ENCODE measurements at places on chromosomes 13 and 19.

- DNase-seq: no peak
Observed at GRCh38 chr13:44273991-44274770, 99.4 kb upstream of the SERP2 start.

GRCh38 chr13:24166561-24166960, 6.0 kb downstream of the SPATA13 start:
- no peak for DNase-seq

DNA sequence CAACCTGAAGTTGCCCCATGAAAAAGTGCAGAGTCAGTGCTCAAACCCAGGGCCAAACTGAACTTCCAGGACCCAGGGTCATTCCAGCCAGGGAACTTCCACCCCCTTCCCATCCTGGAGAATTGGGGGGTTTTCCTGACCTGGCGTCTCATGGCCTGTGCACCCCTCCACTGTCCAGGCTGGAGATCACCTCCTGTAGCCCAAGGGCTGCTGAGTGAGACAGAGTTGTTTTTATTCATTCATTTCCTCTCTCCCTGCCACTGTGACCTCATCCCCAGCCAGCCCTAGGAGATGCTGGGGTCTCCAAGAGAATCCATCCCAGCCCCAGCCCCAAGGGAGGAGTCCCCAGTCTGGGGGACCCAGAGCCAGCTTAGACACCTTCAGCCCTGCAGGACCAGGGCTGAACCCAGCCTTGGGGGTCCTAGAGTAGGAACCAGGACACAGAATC, 4.2 kb downstream of the FCHO1 start:
- no peak for DNase-seq

GRCh38 chr13:58879114-58879513, 1247.6 kb downstream of the PCDH17 start:
- no peak for DNase-seq

- DNase-seq: no peak
Observed at GRCh38 chr13:110450941-110451730, 110.4 kb downstream of the RAB20 start.

DNA sequence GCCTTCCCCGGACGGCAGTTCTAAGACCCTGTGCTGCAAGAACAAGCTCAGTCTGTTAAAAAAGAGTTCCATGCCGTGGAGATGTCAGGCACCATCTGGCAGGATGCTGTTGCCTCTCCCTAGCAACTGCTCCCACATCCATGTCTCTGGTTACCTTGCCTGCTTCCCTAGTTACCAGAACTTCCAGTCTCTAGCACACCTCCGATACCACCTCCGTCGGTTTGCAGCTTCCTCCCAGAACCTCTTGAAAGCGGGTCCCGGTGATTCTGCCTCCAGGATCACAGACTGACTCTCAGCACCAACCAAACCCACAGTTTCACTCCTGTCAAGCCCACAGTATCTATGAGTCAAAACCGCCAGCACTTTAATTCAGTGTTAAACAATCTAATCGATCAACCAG, 55.4 kb downstream of the KCTD12 start:
- no peak for DNase-seq

- DNase-seq: peak; percentile 94
Observed at GRCh38 chr19:52048555-52049501, at the start of gene ZNF432. Gene ZNF432, minus strand, starts transcription at chr19:52048838. Its CDS starts 1,970 bp downstream, at chr19:52046868.

DNA sequence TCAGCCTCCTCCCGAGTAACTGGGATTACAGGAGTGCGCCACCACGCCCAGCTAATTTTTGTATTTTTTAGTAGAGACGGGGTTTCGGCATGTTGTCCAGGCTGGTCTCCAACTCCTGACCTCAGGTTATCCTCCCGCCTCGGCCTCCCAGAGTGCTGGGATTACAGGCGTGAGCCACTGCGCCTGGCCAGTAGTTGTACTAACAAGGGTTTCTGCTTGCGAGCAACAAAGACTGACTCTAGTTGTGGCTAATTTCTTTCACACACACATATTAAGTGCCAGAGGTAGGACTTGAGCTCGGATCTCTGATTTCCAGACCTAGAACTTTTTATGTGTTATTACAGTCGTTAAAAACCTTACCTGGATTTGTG, 635 bp upstream of the PCCA start:
- no peak for DNase-seq

DNA sequence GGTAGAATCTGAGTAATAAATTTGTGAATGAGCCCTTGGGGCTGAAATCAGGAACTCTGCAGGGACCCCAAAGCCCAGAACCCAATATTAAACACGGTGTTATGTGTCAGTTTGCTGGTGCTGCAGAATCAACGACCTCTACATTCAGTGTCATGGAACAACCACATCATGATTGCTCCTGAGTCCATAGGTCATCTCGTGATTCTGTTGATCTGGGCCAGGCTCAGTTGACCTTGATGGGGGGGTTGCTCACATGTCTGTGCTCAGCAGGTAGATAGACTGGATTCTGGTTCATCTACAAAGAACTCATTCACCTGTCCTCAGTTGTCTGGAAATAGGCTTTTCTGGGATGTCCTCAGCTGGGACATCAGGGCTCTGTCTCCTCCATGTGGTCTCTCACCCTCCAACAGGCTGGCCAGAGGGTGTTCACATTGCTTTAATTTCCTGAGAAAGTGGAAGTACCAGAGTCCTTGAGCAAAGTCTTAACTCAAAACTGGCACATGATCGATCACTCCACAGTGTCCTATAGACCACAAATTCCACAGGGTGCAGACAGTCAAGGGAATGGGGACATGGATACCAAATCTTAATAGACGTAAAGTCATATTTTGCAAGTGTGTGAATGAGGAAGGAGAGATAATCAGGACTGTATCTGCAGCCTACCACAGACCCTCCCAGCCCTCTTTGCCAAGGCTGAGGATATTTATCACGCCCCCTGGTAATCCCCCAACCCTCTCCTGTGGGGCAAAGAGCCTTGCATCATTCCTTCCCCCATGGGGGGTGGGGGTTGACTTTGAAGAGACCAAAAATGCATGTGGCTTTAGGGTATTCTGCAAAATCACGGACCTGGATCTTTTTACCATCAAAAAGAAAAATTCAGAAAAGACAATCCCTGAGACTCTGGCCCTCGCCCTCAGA, 39.3 kb upstream of the IGFL1 start:
- no peak for DNase-seq

GRCh38 chr19:52028027-52028779, at the start of gene ZNF614:
Gene ZNF614, minus strand, starts transcription at chr19:52028379. Its CDS starts 2,634 bp downstream, at chr19:52025745.
- peak; percentile 54 for DNase-seq

DNA sequence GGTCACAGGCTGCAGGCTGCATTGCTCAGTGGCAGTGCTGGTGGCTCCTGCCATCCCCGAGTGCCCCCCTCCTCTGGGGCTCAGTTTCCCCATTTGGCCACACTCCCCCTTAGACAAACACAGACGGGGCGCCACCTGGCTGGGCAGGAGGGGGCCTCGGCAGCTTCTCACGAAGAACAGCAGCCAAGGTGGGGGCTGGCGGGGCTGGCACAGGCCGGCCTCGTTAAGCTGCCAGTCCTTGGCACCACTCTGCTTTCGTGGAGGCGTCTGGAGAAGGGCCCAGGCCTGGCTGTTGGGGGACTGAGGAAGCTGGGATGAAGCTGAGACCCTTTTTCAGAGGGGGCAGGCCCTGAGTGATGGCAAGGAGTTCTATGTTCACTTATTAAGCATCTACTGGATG, 3.7 kb upstream of the ZNRF4 start:
- DNase-seq: no peak

DNA sequence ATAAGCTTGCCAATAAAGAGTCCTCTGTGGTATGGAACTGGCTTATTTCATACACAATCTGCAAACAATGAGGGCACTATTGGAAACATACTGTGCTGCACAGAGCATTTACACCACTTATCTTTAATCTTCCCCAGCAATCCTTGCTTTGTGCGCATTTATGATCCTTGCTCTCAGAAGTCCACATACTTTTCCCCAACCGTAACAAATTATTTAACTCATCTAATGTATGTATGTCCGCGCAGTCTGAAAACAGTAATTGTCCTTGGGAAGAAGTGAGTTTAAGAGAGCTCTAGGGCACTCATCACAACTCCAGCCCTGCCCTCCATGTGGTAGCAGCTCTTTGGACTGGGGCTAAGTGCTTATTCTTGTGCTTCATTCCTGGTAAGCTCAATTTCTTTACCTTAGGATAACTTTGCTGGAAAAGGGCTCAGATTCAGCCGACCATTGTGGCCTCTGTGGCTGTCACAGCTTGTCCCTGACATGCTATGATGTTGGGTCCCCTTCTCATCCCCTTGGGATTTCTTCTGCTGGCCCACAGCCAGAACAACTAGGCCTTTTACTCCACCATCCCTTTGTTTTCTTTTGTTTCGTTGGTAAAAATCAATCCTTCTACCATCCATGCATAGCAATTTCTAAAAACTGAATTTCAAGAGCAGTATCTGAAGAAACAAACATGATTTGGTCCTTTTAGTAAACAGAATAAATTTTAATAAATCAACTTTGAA, 152.7 kb downstream of the TNFRSF19 start:
- no peak for DNase-seq

GRCh38 chr19:18995804-18996241, 37.5 kb downstream of the SUGP2 start:
- DNase-seq: peak; percentile 3

DNA sequence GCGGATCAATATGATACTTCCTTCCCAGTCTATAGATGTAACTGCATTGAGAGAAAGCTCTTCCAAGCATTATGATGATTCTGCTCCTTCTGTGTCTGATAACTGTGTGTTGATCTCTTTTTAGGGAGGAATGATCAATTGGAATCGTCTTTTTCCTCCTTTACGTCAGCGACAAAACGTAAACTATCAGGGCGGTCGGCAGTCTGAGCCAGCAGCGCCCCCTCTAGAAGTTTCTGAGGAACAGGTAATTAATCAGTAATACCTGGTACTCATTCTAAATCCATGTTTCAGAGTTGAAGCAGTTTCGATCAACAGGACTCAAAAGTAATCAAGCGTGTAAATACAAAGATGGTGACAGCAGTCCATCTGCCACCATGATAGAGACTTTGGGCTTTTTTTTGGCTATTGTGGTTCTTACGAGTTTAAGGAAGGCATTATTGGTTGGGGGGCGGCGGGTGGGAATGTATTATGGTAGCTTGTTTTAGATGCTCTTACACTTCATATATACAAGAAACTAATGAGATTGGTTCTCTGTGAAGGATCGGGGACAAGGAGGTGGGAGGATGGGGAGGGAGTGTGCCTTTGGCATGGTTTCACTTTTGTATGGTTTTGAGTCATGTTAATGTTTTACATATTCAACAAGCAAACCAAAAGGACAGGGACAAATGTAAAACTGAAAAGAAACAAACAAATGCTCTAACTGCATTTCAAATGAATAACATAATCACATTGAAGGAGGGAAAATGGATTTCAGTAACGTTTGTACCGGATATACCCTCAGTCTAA, 60.7 kb upstream of the GPR183 start:
- no peak for DNase-seq

DNA sequence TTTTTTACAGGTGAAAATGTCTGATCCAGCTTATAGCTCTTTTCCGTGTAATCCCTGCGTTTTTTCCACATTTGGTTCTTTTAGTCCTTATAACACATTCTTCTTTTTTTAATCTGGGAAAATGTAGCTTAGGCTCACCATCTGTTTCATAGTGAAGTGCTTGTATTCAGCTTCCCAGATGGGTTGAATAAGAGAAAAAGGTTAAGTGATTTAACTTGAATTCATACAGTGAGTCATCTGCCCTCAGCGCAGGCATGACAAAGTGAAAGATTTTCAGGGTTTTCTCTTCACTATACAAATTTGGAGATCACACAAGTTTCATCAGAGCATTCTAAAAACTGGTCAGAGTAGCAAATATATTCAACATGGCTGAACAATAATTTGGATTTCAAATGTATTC, 224.8 kb downstream of the SPRY2 start:
- DNase-seq: no peak

DNA sequence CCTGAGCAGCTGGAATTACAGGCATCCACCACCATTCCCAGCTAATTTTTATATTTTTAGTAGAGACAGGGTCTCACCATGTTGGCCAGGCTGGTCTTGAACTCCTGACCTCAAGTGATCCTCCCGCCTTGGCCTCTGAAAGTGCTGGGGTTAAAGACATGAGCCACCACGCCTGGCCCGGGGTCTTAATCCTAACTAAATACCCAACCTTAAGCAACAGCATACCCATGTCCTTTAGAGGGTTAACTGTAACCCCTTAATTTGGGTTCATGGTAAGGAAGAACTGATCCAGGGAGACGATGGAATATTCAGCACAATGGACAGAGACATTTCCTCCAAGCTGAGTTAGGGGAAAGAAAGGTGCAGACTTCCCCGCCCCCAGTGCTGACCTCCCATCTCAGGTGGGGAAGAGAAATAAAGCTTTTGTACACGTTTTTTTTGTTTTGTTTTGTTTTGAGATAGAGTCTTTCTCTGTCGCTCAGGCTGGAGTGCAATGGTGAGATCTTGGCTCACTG, 8.7 kb upstream of the GALP start:
- no peak for DNase-seq

DNA sequence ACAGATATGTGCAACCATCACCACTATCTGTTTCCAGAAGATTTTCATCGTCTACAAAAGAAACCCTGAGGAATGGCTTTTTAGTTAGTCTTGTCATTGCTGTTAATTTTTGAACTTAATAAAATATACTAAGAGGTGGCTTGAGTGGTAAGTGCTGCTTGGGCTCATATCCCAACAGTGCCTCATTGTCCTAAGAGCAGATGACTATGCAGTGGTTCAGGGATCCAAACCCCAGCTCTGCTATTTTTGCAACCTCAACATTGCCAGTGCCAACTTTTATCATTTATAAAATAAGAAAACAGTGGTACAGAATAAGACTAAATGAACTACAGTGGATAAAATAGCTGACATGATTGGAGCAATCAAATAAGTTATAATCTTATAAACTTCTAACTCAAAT, 123.2 kb upstream of the SLC7A1 start:
- no peak for DNase-seq

DNA sequence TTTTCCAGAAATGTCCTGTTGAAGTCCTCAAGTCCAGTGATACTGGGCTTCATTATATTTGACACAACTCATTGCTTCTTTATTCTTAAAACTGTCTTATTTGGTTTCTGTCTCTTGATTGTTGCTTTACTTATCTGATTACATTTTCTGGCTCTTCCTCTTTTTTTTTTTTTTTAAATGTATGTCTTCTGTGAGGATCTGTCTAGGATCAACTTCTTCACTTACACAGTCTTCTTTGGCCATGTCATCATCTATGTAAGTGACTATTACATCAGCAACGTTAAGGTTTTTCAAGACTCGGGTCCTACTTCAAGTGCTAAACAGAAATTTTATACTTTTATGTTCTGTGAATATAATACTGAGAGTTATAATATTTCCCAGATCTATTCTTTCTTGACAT, 162.1 kb downstream of the PDS5B start:
- DNase-seq: no peak

GRCh38 chr13:113579686-113580085, 4.9 kb upstream of the TFDP1 start:
- DNase-seq: no peak
